ENCODE measurements at places on chromosomes 7 and 10.

- H3K27ac ChIP-seq = no peak overlapping the region
- DNase-seq = no peak
- H3K27me3 ChIP-seq = peaks cover 8% of the 10 kb centered on the region
- no peak overlapping the region for H3K4me3 ChIP-seq
- no peaks in the 10 kb centered on the region for H3K4me1 ChIP-seq
- no peaks in the 10 kb centered on the region for H3K36me3 ChIP-seq
These were observed 6.6 kb upstream of the RELN start for GRCh38 chr7:103996017-103996551.

DNA sequence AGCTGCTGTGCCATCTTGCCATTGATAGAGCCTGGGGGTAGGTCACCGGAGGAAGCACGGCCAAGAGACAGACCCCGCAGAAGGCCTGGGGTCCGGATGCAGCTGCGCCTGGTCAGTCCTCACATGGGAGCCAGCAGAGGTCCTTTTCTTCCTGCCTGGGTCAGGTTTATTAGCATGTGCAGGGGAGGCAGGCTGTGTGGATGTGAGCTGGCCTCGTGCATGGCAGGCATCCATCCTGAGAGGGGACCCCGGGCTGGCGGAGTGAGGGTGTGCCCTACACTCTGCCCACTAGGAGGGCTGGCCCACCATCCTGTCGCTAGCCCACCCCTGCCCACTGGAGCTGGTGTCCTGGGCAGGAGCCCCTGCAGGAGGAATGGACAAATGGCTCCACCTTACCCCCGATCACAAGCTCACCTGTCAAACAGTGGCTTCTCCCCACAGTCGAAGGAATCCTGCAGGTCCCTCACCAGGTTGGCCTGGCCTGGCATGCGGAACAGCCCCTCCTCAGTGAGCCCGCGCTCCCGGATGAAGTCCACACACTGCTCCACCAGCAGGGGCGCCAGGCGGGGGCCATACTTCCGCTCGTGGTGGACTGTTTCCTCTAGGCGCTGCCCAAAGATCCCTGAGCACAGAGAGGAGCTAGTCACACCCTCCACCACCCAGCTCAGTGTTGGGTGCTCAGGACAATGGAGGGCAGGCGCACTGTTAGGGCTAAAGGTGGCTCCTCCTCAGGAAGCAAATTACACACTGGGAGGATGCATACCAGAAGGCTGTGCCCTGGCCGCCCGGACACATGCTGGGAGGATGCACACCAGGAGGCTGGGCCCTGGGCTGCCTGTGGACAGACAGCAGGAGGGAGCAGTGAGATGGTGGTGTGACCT lies 145.4 kb downstream of the ARHGAP22 start:
- no peaks in the 10 kb centered on the region for H3K4me1 ChIP-seq
- no peaks in the 10 kb centered on the region for H3K27me3 ChIP-seq
- no peak for DNase-seq
- no peaks in the 10 kb centered on the region for H3K36me3 ChIP-seq
- H3K4me3 ChIP-seq = no peak overlapping the region
- H3K27ac ChIP-seq = no peak overlapping the region

- DNase-seq = no peak
- no peaks in the 10 kb centered on the region for H3K36me3 ChIP-seq
- H3K27ac ChIP-seq = no peak overlapping the region
- no peaks in the 10 kb centered on the region for H3K27me3 ChIP-seq
These were observed 36.0 kb upstream of the PPP1R3C start for GRCh38 chr10:91668913-91669312.

DNA sequence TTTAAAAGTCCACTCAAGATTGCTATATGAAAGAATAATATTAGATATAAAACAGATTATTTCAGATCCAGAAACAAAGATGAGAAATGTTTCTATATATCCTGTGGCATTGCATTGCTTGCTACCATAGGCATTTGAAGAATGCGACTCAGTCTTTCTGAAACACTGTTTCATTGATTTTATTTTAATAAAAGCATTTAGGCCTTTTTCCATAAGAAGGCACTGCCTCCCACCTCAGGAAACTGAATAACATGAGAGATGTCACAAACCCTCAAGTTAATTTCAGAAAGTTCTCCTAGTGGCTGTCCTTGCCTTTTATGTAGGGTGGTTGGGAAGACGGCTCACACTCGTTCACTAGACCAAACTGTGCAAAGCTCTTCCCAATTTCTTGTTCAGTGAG lies 23.3 kb downstream of the PRPS1L1 start:
- no peaks in the 10 kb centered on the region for H3K36me3 ChIP-seq
- no peaks in the 10 kb centered on the region for H3K4me1 ChIP-seq
- H3K4me3 ChIP-seq = no peak overlapping the region
- no peak overlapping the region for H3K27ac ChIP-seq
- DNase-seq = no peak

GRCh38 chr10:126704649-126705048 lies 34.2 kb upstream of the C10orf90 start:
- H3K36me3 ChIP-seq = no peaks in the 10 kb centered on the region
- DNase-seq = no peak
- H3K4me1 ChIP-seq = no peaks in the 10 kb centered on the region
- H3K27me3 ChIP-seq = no peaks in the 10 kb centered on the region
- no peak overlapping the region for H3K4me3 ChIP-seq

- H3K36me3 ChIP-seq = no peaks in the 10 kb centered on the region
- H3K4me1 ChIP-seq = no peaks in the 10 kb centered on the region
- H3K27me3 ChIP-seq = peaks cover 41% of the 10 kb centered on the region
- DNase-seq = no peak
- H3K27ac ChIP-seq = no peak overlapping the region
These were observed 754 bp upstream of the PHYHIPL start for GRCh38 chr10:59175538-59176240.

GRCh38 chr7:116353647-116354046 lies 143.3 kb downstream of the TES start:
- peaks cover 51% of the 10 kb centered on the region for H3K4me1 ChIP-seq
- no peak overlapping the region for H3K4me3 ChIP-seq
- H3K27ac ChIP-seq = peak overlapping the region; percentile 91

- no peaks in the 10 kb centered on the region for H3K36me3 ChIP-seq
- peaks cover 23% of the 10 kb centered on the region for H3K27me3 ChIP-seq
- DNase-seq = no peak
These were observed 15.2 kb downstream of the IL2RA start for GRCh38 chr10:6046773-6047611.

GRCh38 chr7:156842317-156842716 lies 50.7 kb downstream of the LMBR1 start:
- no peak for DNase-seq
- H3K27me3 ChIP-seq = no peaks in the 10 kb centered on the region
- H3K4me3 ChIP-seq = no peak overlapping the region
- H3K36me3 ChIP-seq = no peaks in the 10 kb centered on the region
- H3K4me1 ChIP-seq = peaks cover 14% of the 10 kb centered on the region

DNA sequence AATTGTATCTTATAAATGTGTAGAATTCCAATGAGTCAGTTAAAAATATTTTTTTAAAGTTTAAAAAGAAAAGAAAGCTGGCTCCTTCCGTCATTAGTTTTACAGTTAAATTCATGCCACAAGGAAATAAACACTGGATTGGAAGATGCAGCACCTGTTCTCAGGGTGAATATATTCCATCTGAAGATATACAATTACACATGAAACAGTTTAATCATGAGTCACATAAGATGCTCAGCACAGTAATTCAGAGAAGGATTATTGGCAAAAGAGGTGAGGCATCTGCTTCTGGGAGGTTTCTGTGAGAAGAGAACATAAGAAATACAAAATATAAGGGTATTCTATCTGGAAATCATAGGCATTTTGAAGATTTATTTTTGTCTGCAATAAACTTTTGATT lies 376.5 kb upstream of the SORCS1 start:
- no peak overlapping the region for H3K4me3 ChIP-seq
- H3K4me1 ChIP-seq = peaks cover 9% of the 10 kb centered on the region
- DNase-seq = peak; percentile 31
- H3K27me3 ChIP-seq = no peaks in the 10 kb centered on the region
- no peak overlapping the region for H3K27ac ChIP-seq
- H3K36me3 ChIP-seq = no peaks in the 10 kb centered on the region

DNA sequence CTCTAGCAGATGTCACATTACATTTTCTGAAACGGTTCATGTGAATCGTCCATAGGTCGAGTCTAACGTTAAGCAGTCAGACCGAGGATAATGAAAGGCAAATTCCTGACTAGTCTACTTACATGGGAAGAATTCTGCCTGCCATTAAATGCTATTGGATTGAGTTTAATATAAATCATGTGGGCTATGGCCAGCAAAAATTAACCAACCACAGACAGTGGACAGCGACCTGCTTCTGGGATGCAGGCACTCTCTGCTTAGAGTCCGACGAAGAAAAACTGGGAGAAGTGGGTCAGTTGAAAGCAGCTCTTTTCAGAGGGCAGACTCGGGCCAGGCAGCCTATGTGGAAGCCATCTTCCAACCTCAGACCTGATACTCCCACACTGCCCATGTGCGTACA lies 16.6 kb downstream of the PIP4K2A start:
- no peaks in the 10 kb centered on the region for H3K27me3 ChIP-seq
- DNase-seq = no peak
- peaks cover 8% of the 10 kb centered on the region for H3K4me1 ChIP-seq
- H3K27ac ChIP-seq = no peak overlapping the region
- no peaks in the 10 kb centered on the region for H3K36me3 ChIP-seq

- peaks cover 13% of the 10 kb centered on the region for H3K4me1 ChIP-seq
- H3K36me3 ChIP-seq = no peaks in the 10 kb centered on the region
- DNase-seq = no peak
- no peak overlapping the region for H3K27ac ChIP-seq
These were observed 19.0 kb downstream of the ACTA2 start for GRCh38 chr10:88933564-88933963.

DNA sequence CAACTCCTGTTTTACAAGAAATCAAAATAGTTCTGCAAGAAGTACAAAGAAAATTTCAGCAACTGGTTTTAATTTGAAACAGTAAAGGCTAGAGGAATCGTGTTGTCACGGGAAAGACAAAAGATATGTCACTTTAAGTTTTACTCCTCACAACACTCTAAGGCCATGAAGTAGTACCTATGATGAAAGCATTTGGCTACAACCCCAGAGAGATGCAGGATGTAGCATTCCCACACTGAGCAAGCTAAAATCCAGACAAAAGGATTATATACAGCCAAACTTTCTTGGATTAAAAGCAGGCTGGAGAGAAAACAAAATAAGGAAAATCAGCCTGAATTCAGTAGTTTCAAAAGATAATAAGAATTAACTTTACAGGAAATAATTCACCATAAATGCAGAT lies 245.5 kb upstream of the STEAP1 start:
- H3K4me1 ChIP-seq = no peaks in the 10 kb centered on the region
- H3K36me3 ChIP-seq = no peaks in the 10 kb centered on the region
- no peak overlapping the region for H3K27ac ChIP-seq
- no peaks in the 10 kb centered on the region for H3K27me3 ChIP-seq
- H3K4me3 ChIP-seq = no peak overlapping the region

- peak; percentile 63 for DNase-seq
- H3K4me1 ChIP-seq = no peaks in the 10 kb centered on the region
- no peak overlapping the region for H3K4me3 ChIP-seq
- H3K27me3 ChIP-seq = peaks cover 33% of the 10 kb centered on the region
These were observed 335.7 kb downstream of the PHTF2 start for GRCh38 chr7:78134256-78134655.

GRCh38 chr7:139772115-139772514 lies 5.7 kb downstream of the HIPK2 start:
- peak overlapping the region; percentile 99 for H3K27ac ChIP-seq
- peaks cover 43% of the 10 kb centered on the region for H3K36me3 ChIP-seq
- peaks cover 56% of the 10 kb centered on the region for H3K4me1 ChIP-seq

GRCh38 chr7:149126662-149127266 lies 640 bp upstream of the ZNF425 start:
- DNase-seq = peak; percentile 28
- H3K27ac ChIP-seq = peak overlapping the region; percentile 57
- peaks cover 5% of the 10 kb centered on the region for H3K4me1 ChIP-seq
- peak overlapping the region; percentile 100 for H3K4me3 ChIP-seq

DNA sequence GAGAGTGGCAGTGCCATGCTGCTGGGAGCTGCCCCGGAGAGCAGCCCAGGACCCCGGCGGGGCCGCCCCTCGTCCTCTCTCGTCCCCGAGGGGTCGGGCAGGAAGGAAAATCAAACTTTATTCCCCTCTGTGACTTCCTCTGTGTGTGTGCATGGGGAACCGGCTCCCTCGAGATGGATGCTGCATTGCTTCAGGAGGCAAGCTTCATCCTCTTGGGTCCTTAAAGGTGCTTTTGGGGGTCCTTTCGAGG lies 726 bp downstream of the MCU start:
- no peak for DNase-seq

DNA sequence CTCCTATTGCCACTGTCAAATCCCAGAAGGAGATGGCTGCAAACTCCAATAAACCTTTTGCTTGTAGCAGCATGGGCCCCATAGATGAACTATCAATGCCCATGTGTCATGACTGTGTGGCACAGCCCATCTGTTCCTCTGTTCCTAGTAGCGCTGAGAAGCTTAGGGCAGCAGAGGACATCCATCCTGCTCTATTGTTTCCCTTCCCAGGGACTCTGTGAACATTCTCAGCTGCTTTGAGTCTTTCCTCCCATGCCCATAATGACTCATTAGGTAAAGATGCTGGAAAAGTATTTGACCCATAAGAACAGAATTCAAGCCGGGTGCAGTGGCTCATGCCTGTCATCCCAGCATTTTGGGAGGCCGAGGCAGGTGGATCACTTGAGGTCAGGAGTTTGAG lies 28.3 kb downstream of the STMP1 start:
- no peak overlapping the region for H3K27ac ChIP-seq
- no peaks in the 10 kb centered on the region for H3K27me3 ChIP-seq
- no peaks in the 10 kb centered on the region for H3K4me1 ChIP-seq
- H3K4me3 ChIP-seq = no peak overlapping the region

DNA sequence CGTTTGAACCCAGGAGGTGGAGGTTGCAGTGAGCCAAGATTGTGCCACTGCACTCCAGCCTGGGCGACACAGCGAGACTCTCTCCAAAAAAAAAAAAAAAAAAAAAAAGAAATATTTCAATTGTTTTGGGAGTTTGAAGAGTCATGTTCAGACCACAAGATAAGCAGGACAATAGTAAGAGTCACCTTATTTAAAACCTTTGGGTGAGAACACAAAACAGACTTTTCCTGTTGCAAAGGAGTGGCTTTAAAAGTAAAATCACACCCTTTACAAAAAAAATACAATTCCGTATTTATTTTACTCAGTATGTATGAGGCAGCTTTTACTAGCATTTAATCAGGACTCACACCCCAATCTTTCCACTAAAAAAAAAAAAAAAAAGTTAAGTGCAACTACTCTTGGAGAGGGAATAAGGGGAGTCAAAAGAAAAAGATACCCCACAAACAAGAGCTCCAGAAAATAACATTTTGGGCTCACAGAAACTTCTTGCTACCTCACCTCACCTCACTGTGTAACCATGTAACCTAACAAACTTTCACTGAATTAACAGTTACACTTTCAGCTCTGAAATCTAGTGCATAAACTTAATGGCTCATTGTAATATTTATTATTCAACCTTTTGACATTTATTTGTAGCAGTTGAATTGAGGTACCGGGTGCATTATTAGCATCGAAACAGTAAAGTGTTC lies 11.2 kb downstream of the SKIDA1 start:
- no peak for DNase-seq
- no peak overlapping the region for H3K27ac ChIP-seq
- H3K4me3 ChIP-seq = no peak overlapping the region
- peaks cover 9% of the 10 kb centered on the region for H3K4me1 ChIP-seq
- H3K27me3 ChIP-seq = no peaks in the 10 kb centered on the region
- H3K36me3 ChIP-seq = no peaks in the 10 kb centered on the region

- no peak overlapping the region for H3K27ac ChIP-seq
- H3K36me3 ChIP-seq = no peaks in the 10 kb centered on the region
- H3K27me3 ChIP-seq = peaks cover 33% of the 10 kb centered on the region
- no peak for DNase-seq
- H3K4me3 ChIP-seq = no peak overlapping the region
- H3K4me1 ChIP-seq = no peaks in the 10 kb centered on the region
These were observed 449.6 kb downstream of the SORCS1 start for GRCh38 chr10:106714734-106715555.

Data from PC-3 (cell line).